Thyroid gland (tissue), 4 donors: ENCODE measurements at places on chromosomes 12 and 14. TPM values are rescaled to one million over a fixed set of nuclear protein-coding genes. Genes with fewer than 3 reads are reported as not detected.

Gene IPO4
- 30.0 TPM for total RNA-seq

Gene BDKRB1
- total RNA-seq = 0.78 TPM

Gene PIWIL1
- 0.22 TPM for total RNA-seq

Gene OR4E2
- not detected for total RNA-seq

Gene GALNT9
- 2.2 TPM for total RNA-seq

Gene ISM2
- not detected for total RNA-seq

Gene KRT78
- total RNA-seq = not detected

Gene PTPN21
- 40.0 TPM for total RNA-seq

Gene GPR137C
- total RNA-seq = 1.4 TPM

Gene KLHDC1
- total RNA-seq = 9.2 TPM

Gene CCDC88C
- total RNA-seq = 5.6 TPM

Gene POTEG
- not detected for total RNA-seq

Gene RNASE7
- not detected for total RNA-seq

Gene AVPR1A
- total RNA-seq = 34.2 TPM

Gene KLHL33
- total RNA-seq = 0.33 TPM

Gene CPNE8
- total RNA-seq = 32.0 TPM

Gene KCNH3
- 2.1 TPM for total RNA-seq

Gene ENDOU
- 1.2 TPM for total RNA-seq

Gene FAM177A1
- 36.2 TPM for total RNA-seq

Gene SLCO1B1
- not detected for total RNA-seq

Gene ATP5F1B
- 557 TPM for total RNA-seq

Gene SERPINA10
- total RNA-seq = not detected

Gene STYK1
- not detected for total RNA-seq

Gene TMEM119
- total RNA-seq = 6.9 TPM
